ENCODE measurements at places on chromosomes 5 and 9. TPM values are rescaled to one million over a fixed set of nuclear protein-coding genes. Genes with fewer than 3 reads are reported as not detected.

GRCh38 chr9:93595861-93596365 lies 19.5 kb downstream of the PHF2 start:
- no peak overlapping the region for H3K4me3 ChIP-seq
- no peaks in the 10 kb centered on the region for H3K36me3 ChIP-seq
- no peaks in the 10 kb centered on the region for H3K27me3 ChIP-seq
- H3K4me1 ChIP-seq = no peaks in the 10 kb centered on the region

GRCh38 chr5:133728475-133728874 lies 116.1 kb upstream of the FSTL4 start:
- no peaks in the 10 kb centered on the region for H3K27me3 ChIP-seq
- H3K27ac ChIP-seq = no peak overlapping the region
- H3K36me3 ChIP-seq = no peaks in the 10 kb centered on the region

GRCh38 chr9:118414676-118415075 lies 710.5 kb downstream of the TLR4 start:
- H3K4me3 ChIP-seq = no peak overlapping the region
- no peaks in the 10 kb centered on the region for H3K4me1 ChIP-seq
- H3K27me3 ChIP-seq = no peaks in the 10 kb centered on the region
- DNase-seq = no peak

DNA sequence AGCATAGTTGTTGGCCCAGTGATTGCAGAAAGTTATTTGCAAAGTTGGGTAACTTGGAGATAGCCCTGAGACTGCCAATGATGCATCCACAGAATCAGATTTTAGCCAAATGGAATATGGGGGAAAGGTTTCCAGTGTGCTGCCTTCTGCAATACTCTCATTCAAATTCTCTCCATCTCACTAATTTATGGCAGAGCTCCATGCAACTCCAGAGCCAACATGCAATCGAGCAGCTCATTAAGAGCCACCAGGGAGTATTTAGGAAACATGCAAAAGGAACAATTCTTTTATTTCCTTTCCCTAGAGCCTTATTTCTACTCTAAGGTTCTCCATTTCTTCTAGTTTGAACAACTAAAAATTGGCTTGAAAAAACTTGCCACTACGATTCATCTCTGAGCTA lies 135.9 kb upstream of the MARCHF11 start:
- H3K27me3 ChIP-seq = no peaks in the 10 kb centered on the region
- H3K27ac ChIP-seq = no peak overlapping the region
- no peaks in the 10 kb centered on the region for H3K4me1 ChIP-seq
- H3K4me3 ChIP-seq = no peak overlapping the region
- no peak for DNase-seq
- H3K36me3 ChIP-seq = no peaks in the 10 kb centered on the region

GRCh38 chr5:132463811-132464155 lies 26.8 kb downstream of the IRF1 start:
- H3K4me1 ChIP-seq = peaks cover 31% of the 10 kb centered on the region
- no peak overlapping the region for H3K4me3 ChIP-seq
- DNase-seq = no peak
- no peaks in the 10 kb centered on the region for H3K36me3 ChIP-seq
- H3K27ac ChIP-seq = no peak overlapping the region
- H3K27me3 ChIP-seq = no peaks in the 10 kb centered on the region

- no peak overlapping the region for H3K27ac ChIP-seq
- H3K27me3 ChIP-seq = no peaks in the 10 kb centered on the region
- peak; percentile 6 for DNase-seq
These were observed 441.9 kb upstream of the PIK3R1 start for GRCh38 chr5:67773411-67774266.

DNA sequence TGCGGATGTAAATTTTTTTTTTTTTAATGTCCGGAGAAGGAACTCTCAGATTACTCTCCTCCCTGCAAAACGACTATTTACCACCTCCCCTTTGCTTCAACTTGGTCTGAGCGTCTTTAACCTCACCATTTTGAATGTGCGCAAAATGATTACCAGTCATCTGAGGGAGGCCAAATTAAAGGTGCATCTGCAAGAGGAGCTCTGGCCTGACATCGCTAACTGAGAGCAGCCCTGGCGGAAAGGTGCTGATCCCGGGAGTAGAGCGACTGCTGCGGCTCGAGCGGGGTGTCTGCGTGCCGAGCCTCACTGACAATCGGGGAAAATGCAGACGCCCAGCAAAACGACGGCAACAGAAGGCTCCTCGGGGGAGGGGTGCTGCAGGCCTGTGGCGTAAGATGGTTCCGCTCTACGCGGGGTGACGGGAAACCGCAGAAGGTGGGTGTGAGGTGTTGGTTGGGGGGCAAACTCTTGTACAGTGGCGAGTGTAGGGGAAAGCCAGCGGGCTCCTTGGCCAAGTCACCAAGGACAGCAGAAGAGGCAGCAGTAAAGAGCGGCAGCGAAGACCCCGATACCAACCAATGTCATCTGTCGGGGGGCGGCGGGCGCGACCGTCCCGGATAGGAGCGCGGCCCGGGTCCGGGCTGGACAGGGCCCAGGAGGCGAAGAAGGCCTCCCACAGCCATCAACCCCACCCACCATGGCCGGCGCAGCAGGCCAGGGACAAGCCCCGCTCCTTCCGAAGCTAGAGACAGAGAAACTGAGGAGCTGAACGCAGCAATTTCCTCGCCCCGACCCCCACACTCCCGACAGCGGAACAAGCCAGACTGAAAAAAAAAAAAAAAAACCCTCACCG lies 557 bp downstream of the PJA2 start:
- peak overlapping the region; percentile 73 for H3K27ac ChIP-seq
- H3K4me3 ChIP-seq = peak overlapping the region; percentile 97
- no peaks in the 10 kb centered on the region for H3K36me3 ChIP-seq
- DNase-seq = peak; percentile 74
- H3K27me3 ChIP-seq = no peaks in the 10 kb centered on the region

- H3K4me1 ChIP-seq = no peaks in the 10 kb centered on the region
- no peaks in the 10 kb centered on the region for H3K36me3 ChIP-seq
- no peaks in the 10 kb centered on the region for H3K27me3 ChIP-seq
These were observed 408.4 kb upstream of the NMUR2 start for GRCh38 chr5:152813526-152813925.

- H3K36me3 ChIP-seq = no peaks in the 10 kb centered on the region
- DNase-seq = no peak
- no peak overlapping the region for H3K27ac ChIP-seq
- no peak overlapping the region for H3K4me3 ChIP-seq
- H3K27me3 ChIP-seq = no peaks in the 10 kb centered on the region
- no peaks in the 10 kb centered on the region for H3K4me1 ChIP-seq
These were observed 238.9 kb downstream of the CACNA1B start for GRCh38 chr9:138116521-138116920.

DNA sequence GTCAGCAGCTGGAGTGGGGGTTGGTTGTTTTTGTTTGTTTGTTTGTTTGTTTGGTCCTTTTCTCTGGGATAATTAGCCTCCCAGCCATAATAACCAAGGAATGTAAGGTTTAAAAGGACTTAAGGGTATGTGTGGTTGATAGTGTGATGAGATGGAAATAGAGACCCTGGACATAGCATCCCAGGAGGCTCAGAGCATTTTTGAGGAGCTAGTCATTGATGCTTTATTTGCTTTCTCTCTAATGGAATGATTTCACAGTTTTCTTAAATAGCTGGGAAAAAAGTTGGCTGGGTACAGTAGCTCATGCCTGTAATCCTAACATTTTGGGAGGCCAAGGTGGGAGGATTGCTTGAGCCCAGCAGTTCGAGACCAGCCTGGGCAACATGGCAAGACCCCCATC lies 45.1 kb downstream of the TTC1 start:
- peaks cover 20% of the 10 kb centered on the region for H3K36me3 ChIP-seq
- DNase-seq = no peak
- H3K4me3 ChIP-seq = no peak overlapping the region
- H3K27me3 ChIP-seq = no peaks in the 10 kb centered on the region
- no peaks in the 10 kb centered on the region for H3K4me1 ChIP-seq

DNA sequence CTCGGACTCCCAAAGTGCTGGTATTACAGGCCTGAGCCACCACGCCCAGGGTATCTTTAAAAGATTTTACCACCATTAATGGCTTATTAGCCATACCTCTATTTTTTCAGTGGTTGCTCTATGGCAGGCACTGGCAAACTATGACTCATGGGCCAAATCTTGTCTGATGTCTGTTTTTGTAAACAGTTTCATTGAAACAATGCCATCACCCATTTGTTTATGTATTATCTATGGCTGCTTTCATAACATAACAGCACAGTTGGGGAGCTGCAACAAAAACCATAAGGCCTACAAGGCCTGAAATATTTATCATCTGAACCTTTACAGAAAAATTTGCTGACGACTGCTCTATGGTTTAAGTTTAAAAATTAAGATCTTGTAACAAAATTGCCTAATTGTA lies 66.8 kb downstream of the SLC38A9 start:
- H3K36me3 ChIP-seq = no peaks in the 10 kb centered on the region
- no peaks in the 10 kb centered on the region for H3K4me1 ChIP-seq
- H3K27ac ChIP-seq = no peak overlapping the region
- H3K27me3 ChIP-seq = no peaks in the 10 kb centered on the region
- no peak overlapping the region for H3K4me3 ChIP-seq

DNA sequence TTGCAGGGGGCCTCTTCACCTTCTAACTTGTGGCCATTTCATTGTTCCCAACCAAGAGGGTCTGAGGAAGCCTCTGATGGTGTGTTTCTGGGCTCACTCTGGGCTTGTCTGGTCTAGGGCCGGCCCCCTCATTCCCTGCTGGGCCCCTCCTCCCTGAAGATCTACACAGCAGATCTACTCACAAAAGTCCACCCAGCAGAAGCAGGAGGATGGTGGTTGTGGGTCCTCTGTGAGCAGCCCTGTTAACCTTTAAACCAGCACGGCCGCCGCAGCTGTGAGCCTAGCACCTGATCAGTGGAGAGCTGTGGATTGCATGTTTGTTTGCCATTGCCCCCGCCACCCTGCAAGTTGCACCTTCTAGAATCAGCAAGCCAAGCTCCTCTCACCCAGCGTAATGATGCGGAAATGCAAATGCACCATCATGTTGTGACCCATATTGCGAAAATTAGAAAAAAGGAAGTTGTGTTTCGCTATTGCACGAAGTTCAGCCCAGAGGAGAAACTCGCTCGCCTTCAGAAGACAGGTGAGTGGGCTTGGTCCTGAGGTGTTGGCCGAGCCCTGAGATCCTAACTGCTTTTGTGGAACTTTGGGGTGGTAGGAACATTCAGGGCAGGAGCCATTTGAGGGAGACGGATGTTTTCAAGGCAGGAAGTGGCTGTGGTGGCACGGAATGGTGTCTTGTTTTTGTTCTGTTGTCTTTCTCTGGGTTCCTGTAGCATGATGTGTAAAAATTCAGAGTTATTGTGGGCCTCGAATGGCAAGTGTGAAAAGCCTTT lies 16.7 kb downstream of the FGD3 start:
- no peaks in the 10 kb centered on the region for H3K36me3 ChIP-seq
- no peak overlapping the region for H3K4me3 ChIP-seq
- DNase-seq = no peak
- H3K27me3 ChIP-seq = no peaks in the 10 kb centered on the region
- H3K4me1 ChIP-seq = no peaks in the 10 kb centered on the region

DNA sequence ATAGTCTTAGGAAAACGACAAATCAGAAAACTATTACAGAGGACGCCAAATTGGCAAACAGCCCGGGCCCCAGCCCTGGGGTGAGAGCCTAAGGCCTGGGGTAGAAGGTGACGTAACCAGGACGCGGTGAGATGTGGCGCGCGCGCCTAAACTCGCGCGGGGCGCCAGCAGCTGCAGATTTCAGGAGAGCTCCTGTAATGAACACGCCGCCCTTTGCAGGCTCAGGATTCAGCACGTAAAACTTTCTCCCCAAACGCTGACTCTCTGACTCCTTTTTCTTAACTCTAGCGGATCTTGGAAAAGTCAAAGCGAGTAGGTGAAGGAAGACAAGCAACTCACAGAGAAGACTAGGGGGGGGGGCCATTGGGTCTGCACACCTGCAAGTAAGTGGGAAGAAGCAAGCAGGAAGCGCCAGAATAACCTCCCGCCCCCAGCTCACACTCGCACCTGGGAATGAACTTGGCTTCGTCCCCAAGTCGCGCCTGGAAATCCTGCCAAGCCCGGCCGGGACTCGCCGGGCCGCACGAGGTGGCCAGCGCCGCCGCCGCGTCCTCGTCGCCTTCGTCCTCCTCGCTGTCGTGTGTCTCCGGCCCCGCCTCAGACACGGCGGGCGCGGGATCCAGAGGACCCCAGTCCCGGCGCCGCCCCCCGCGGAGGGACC lies 822 bp downstream of the RASEF start:
- peaks cover 24% of the 10 kb centered on the region for H3K27me3 ChIP-seq
- H3K4me1 ChIP-seq = no peaks in the 10 kb centered on the region
- DNase-seq = no peak
- no peak overlapping the region for H3K27ac ChIP-seq
- no peaks in the 10 kb centered on the region for H3K36me3 ChIP-seq

GRCh38 chr5:84382363-84383295 lies 2.1 kb downstream of the EDIL3 start:
- peaks cover 19% of the 10 kb centered on the region for H3K4me1 ChIP-seq
- peak overlapping the region; percentile 22 for H3K27ac ChIP-seq
- H3K4me3 ChIP-seq = peak overlapping the region; percentile 22
- H3K36me3 ChIP-seq = no peaks in the 10 kb centered on the region
- H3K27me3 ChIP-seq = no peaks in the 10 kb centered on the region

DNA sequence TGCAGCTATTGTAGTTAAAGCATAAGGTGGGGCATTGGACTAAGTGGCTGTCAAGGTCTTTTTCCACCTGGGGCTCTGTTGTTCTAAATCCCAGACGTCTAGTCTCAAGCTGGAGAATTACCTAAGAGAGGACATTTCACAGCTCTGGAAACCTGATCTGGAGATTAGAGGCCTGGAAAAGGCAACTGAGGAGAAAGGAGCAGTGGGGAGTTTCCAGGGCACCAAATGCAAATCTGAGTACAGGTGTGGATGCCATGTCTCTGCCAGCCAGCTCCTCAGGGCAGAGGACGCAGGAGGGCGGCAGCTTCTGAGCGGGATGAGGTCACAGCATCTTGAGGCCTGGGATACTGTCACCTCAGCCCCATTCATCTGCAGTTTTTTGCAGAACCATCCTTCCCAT lies 65.2 kb downstream of the PPARGC1B start:
- no peak overlapping the region for H3K27ac ChIP-seq
- no peaks in the 10 kb centered on the region for H3K27me3 ChIP-seq
- H3K36me3 ChIP-seq = no peaks in the 10 kb centered on the region
- no peak for DNase-seq

DNA sequence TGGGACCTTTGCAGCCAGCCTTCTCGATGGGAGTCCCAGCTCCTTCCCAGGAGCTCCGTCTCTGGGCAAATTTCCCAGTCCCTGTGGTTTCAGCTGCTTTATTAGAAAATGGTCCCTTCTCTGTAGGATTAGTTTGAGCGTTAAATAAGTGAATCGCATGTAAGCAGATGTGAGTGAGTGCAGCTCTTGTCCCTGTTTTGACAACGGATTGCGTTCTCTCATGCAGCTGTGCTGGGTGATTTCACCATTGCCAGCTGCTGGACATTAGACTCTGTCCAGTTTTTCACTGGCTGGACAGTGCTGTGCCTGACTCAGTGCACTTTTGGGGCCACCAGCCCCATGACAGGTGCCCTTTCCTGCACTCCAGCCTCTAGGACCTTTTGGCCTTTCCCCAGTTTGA lies 11.6 kb upstream of the CEL start:
- no peaks in the 10 kb centered on the region for H3K36me3 ChIP-seq
- H3K27me3 ChIP-seq = no peaks in the 10 kb centered on the region
- H3K4me1 ChIP-seq = no peaks in the 10 kb centered on the region
- no peak for DNase-seq
- no peak overlapping the region for H3K27ac ChIP-seq

OR1Q1 gene
- total RNA-seq = not detected

RLN2 gene
- total RNA-seq = 0.48 TPM

SWI5 gene
- total RNA-seq = 21.2 TPM

CCNI2 gene
- 0.53 TPM for total RNA-seq

FSD1L gene
- total RNA-seq = 7.5 TPM

SPINK7 gene
- not detected for total RNA-seq

Measured in endothelial cell of umbilical vein (primary cell).